ENCODE measurements at places on chromosomes 4 and X.
A peak's percentile ranks its signal among the peaks of the same experiment; 100 is the strongest.

GRCh38 chr4:141041021-141041476 lies 92.2 kb downstream of the RNF150 start:
- peak; percentile 74 for DNase-seq

- no peak for DNase-seq
Measured at GRCh38 chrX:29295987-29296680, 708.9 kb downstream of the IL1RAPL1 start.

GRCh38 chr4:5982156-5982973 lies 35.9 kb downstream of the C4orf50 start:
- no peak for DNase-seq

- peak; percentile 59 for DNase-seq
Measured at GRCh38 chrX:134377537-134377936, 82.4 kb upstream of the HPRT1 start.

- DNase-seq, result no peak
Measured at GRCh38 chr4:153962311-153963039, 173.6 kb upstream of the SFRP2 start.

DNA sequence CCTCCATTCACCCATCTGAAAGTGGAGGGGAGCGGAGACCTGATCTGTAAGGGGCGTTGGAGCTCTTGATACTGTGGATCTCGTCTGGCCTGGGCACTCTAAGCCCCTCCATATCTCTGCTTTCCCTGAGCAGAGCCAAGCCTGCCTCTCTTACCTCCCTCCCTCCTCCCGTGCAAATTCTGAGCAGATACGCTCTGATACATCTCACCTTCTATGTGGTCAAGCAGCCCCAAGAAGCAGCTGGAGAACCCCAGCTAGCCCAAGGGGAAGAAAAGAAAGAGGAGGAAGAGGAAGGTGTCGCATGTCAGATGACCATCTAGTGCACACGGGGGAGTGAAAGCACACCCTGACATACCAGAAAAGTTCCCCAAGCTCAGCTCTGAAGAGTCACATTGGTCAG lies 1.9 kb upstream of the DGAT2L6 start:
- no peak for DNase-seq

GRCh38 chr4:108449129-108449528 lies 171.2 kb upstream of the RPL34 start:
- no peak for DNase-seq

Measured in H4 (cell line).